Putamen (tissue), 1 donor: ENCODE measurements at places on chromosomes 12 and 14.

DNA sequence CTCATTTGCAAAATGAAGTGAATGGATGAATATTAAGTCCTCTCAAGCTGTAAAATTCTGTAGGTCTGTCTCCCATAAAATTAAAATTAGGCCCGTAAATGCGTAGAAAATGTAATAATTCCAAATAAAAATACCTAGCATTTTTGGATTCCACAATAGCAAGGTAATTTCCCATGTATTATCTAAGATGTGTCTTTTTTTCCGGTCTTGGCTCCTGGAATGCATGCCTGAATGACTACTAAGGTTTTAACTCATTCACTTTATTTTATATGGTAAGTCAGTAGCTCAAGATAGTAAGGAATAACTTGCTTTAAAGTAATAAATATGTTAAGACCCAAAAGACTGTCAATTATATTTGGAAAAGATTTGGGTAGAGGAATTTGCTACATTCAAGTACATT is 11.1 kb downstream of the TXNRD1 start:
- DNase-seq, result no peak

DNA sequence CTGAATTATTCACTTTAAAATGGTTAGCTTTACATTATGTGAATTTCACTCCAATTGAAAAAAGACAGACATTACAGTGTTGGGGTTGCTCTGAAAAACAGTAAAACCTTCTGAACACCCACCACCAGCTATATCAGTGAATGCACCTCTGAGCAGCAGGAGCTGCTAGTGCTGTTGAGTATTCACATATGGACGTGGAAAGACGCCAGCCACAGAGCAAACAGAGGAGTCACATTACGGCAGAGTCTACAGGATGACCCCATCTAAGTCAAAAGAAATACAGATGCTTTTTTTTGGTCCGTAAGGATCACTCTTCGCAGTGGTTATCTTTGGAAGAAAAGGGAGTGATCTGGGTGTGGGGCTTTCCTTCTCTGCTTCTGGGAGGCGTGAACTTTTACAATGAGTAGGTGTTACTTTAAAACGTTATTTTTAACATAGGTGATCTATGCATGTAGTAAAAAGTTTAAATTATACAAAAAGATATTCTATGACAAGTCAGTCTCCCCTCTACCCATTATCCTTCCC is 4.5 kb downstream of the HVCN1 start:
- no peak for DNase-seq

- no peak for DNase-seq
Observed at GRCh38 chr12:112303004-112303403, 79.2 kb downstream of the HECTD4 start.

DNA sequence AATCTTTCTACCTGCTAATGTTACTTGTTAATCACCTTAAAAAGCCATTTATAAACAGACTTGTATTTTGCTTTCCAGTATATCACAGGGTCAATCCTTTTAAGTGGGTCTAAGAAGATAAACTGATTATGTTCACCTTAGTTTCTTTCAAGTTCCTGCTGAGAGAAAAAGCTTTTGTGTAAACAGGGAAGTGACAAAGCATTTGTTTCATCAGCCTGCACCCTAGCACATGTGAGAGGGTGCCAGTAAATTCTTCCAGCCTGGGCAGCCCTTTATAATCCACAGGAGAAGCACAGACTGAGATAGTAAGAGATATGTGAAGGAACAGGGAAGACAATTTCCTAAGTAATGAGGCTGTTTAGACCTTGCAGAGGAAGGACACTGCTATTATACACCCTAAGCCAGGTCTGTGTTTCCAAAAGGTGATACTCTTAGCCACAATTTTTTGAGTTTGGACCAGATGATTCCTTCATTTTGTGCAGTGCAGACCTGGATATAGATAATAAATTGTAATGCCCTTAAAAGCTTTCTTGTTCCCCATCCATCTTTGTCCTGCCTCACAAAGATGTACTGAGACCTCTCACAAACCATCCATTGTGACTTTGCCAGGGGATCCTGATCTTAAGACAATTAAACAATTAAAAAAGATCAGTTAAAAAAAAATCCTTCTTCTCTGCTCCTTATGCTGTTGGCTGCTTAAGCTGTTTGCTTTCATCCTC is 150.7 kb downstream of the KTN1 start:
- DNase-seq, result no peak

- DNase-seq, result no peak
Observed at GRCh38 chr12:26510354-26510674, 314.9 kb downstream of the SSPN start.

DNA sequence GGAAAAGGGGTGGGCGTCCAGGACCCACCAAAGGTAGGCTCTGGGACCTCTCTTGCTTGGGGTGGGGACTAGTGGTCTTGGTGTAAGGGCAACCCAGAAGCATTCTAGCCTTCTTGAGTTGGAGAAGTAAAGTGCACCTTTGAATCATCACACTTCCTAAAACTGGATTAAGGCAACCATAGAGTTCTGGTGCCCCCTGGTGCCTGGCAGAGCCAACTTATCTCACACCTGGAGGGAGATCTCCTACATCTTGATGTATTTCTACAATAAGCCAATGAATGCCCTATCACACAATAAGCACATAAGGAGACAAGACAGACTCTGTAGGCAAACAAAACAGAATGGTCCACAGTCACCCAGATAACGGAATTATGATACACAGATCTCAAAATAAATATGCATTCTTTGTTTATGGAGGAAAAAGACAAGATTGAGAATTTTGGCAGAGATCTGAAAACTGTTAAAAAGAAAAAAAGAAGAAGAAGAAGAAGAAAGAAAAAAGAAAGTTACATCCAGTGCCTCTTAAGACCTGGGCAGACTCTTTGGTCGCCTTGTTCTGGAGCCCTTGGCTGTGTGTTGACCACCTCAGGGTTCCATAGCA is 95.9 kb upstream of the PPP2R5C start:
- peak; percentile 7 for DNase-seq

- DNase-seq, result no peak
Observed at GRCh38 chr14:80504781-80505180, 293.5 kb upstream of the DIO2 start.

DNA sequence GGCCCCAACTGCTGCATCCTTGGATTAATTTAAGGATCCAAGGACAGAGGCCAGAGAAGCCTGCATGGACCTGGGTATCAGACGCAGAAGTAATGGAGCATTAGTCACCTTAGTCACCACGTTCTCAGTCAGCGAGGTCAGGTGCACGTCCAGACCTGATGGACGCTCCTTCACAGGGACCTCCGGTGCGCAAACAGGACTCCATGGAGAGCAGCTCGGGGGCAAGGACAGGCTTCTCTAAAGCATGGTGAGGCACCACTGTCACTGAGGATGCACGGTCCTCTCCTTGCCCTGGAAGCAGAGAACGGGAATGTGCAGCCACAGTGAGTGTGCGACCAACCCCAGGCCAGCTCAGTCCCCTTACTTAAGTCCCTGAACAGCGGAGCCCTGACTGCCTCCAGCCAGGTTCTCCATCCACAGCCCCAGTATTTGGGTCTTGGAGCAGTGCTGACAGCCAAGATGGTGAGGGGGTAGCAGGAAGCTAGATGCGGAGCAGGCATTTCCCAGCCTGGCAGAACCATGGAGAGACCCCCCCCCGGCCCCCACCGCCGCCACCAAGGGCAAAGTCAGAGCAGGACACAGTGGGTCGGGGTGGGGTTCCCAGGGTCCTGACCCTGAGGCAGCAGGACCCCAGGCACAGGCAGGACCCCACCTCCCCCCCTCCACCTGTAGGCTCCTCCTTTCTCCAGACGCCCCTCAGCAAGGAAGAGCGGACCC is 253.4 kb upstream of the SFSWAP start:
- DNase-seq, result no peak

DNA sequence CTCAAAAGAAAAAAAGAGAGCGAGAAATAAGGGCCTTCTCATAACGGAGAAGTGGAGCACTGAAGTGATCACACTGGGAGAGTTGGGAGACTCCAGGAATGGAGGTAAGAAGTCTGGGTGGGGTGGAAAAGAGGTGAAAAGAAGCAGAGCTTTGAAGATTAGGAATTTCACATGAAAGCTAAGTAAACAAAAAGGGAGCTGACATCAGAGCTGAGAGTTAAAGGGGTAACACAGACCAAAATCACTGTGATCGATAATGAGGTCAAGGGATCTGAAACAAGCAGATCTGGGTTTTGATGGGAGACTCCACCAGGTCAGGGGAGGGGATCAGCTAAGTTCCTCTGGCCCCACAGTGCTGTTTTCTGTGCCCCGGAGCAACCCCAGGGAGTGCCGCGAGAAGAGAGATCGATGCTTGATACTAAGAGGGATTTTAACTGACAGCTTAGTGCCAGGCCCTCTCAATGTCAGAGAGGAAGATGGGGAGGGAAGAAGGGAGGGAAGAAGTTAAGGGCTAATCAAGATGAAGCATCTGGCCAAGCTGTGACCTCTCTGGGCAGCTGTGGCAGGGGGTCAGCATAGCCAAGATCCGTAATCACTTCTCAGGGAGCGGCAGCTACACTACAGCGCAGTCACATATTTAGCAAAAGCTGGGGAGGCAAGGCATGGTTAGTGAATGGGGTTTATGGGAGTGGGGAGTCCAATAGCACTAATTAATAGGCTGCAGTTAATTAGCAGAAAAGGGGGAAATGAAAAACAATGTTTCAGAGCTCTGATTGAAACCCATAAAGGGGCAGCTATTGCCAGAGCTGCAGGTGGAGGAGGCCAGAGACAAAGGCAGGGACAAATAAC is 8.0 kb downstream of the AQP6 start:
- DNase-seq, result no peak

- DNase-seq, result no peak
Observed at GRCh38 chr14:102930138-102930752, 7.8 kb downstream of the AMN start.

DNA sequence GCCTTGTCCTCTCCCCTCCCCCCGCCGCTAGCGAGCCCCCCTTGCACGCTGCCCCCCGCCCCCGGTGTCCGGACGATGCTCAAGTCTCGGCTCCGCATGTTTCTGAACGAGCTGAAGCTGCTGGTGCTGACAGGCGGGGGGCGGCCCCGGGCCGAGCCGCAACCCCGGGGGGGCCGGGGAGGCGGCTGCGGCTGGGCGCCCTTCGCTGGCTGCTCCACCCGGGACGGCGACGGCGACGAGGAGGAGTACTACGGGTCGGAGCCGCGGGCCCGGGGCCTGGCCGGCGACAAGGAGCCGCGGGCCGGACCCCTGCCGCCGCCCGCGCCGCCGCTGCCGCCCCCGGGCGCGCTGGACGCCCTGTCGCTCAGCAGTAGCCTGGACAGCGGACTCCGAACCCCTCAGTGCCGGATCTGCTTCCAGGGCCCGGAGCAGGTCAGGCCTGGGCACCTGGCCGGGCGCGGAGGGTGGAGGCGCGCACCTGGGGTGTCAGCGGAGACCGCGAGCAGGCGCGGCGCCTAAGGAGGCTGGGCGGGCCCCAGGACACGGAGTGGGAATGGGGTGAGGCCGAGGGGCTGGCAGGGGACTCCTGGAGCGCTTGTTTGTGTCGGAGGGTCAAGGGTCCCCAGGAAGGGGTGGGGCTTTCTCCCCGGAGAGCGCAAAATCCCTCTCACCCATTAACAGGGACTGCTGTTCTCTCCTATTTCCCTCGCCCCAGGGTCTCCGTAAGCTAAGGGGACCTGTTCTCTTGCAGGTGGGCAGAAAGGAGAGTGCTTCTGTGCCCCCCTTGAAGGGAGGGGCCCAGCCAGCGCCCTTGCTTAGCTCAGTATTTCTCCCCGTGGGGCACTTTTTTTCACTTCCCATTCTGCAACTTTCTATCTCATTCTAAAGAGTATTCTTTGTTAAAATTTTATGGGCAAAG is 810 bp downstream of the MARCHF9 start:
- no peak for DNase-seq

DNA sequence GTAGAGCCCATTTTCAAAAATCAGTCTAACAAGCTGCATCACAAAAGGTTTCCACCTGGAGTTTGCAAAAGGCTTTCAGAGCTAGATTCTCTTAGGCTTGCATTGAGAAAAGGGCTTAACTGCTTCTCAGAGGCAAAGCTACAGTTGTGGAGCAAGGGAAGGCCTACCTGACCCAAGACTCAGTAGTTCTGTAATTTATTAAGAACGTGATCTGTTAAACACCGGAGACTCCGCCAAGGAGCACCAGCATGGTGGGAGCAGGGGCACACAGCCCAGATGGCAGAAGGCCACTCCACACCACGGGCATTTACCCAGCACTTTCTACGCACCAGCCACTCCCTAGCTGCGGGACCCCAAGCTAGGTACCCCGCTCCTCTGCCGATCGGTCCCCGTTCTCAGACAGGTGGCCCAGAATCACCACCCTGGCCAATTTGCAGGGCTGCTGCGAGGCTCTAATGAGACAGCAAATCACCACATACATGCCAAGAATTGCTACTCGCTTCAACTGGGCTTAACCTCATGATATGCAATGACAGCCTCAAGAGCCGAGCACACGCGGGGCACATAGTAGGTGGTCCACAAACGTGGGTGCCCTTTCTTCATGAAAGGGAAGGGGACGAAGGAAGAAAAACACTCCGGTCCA is 1.5 kb downstream of the ITPK1 start:
- peak; percentile 34 for DNase-seq

DNA sequence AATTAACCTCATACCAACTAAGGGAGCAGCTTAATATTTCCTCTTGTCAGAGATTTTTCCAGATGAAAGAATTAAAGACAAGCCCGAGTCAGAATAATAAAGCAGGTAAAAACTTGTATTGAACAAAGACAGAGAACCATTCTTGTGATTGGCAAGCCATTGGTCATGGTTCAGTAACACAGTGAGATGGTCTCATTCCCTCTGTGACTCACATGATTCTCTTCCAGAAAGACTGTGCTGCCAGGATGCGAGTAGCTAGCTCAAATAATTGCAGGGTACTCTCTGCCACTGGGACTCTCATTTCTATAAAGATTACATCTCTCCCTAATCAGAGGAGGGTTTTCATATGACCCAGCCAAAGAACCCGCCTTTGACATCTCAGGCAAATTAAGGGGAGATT is 179.4 kb downstream of the PHLDA1 start:
- DNase-seq, result no peak

- no peak for DNase-seq
Observed at GRCh38 chr12:3333583-3333982, 157.4 kb upstream of the PRMT8 start.

GRCh38 chr12:13275241-13276085 is 78.9 kb downstream of the EMP1 start:
- DNase-seq, result no peak

- no peak for DNase-seq
Observed at GRCh38 chr12:121791671-121792551, 1.6 kb downstream of the RHOF start.
